Stimulated activated CD4-positive, alpha-beta T cell treated with anti-CD3 and anti-CD28 coated beads, Interleukin-1b, Interleukin-23, amount 100 ng/mL, for 1 hour (primary cell): ENCODE measurements at places on chromosomes 1 and 21.

GRCh38 chr1:214332946-214333798, 52.2 kb downstream of the SMYD2 start:
- peak; percentile 17 for DNase-seq

DNA sequence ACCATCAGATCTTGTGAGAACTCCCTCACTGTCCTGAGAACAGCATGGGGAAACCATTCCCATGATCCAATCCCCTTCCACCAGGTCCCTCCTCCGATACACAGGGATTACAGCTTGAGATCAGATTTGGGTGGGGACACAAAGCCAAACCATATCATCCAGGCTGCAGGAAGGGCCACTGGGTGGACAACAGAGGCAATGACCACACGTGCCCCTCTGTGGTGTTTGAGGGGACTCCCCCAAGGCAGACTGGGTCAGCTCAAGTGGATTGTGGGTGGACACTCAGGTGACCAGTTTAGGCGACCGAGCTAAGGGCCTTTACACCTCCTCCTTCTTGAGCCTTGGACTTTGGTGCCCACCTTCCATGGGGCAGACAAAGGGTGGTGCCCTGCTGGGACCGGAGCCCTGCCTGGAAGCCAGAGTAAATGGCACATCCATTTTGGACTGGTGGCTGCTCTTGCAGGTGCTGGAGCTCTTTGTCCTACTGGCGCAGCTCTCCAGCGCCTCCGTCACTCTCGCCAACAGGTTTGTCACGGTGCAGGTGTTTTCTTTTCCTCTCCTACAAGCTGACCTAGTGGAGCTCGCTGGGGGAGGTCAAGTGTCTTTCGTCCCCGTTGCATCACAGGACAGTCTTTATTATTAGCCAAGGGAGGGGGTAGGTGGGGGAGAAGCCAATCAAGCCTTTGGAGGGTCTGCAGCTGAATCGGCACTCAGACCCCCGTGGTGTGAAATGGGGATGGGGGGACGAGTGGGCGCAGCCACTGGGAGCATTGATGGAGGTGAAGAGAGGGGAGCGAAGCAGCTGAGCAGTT, 37.6 kb downstream of the CRYAA start:
- DNase-seq = no peak

- DNase-seq = no peak
These were observed 23.9 kb upstream of the FAAH start for GRCh38 chr1:46370214-46370633.

DNA sequence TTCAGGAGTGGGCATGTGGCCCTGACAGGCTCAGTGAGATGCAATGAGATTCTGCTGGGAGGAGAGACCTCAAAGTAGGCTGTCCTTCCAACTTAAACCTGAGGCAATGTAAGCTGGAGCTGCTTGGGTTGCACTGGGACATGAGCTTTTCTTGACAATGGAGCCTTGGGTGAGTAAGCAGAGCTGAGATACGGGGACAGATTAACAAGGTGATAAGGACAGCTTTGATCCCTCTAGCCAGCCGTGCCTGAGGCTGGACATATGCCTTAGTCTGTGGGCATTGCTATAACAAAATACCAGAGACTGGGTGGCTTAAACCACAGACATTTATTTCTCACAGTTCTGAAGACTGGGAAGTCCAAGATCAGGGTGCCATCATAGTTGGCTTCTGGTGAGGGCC, 18.3 kb upstream of the NGF start:
- no peak for DNase-seq

GRCh38 chr21:17610911-17611310, 1.8 kb downstream of the BTG3 start:
- no peak for DNase-seq

DNA sequence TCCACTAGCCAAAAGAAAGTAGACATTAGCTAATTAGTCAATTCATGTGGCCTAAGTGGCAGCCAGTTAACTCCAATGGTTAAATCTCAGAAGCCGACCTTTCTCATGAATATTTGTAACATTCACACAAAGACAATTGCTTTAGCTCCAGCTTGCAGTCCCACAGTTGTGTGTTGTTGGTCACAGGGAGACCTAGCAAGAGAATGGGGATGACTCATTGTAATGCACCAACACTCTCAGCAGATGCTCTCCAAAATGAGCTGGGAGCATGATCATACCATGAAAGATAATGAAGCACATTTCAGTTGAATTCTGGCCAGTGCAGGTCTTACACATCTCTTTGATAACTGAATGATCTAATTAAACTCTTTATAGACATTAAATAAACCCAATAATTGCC, 160.4 kb downstream of the HLX start:
- DNase-seq = no peak

DNA sequence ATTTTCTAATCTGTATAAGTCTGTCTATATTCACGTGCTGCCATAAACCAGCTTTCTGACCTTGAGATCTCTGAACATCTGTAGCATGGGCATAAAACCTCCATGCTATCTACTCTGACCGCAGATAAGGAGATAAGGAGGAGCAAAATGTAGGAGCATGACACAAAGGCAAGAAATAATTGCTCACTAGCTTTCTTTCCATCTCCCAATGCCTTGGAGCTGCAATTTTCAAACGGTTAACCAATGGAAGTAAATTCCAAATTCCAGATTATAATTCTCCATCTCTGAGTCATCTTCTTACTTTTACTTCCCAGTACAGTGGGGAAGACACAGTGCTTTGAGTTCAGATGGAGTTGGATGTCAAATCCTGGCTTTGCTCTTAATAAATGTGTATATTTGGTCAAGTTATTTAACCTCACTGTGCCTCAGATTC, 41.6 kb downstream of the CD58 start:
- DNase-seq = no peak

GRCh38 chr1:76170084-76170483, 95.5 kb downstream of the ST6GALNAC3 start:
- DNase-seq = no peak

- no peak for DNase-seq
These were observed 92.9 kb downstream of the LTN1 start for GRCh38 chr21:28899744-28900143.

DNA sequence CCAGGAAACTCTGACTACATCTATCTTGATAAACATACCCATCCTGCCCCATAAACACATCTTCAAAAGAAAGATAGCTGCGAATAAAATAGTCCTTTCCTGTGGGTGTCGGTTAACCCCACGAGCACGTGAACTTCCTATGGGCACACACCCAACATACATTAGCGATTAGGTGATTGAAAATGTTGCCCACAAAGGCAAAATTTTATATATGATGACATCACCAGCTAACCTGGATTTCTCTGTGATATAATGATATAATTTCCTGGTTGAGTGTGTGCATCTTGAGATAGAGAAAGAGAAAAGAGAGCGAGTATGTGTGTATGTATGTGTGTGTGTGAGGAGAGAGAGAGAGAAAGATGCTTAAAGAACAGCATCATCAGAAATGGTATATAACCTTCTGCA, 296.1 kb downstream of the PTPRC start:
- DNase-seq = no peak

DNA sequence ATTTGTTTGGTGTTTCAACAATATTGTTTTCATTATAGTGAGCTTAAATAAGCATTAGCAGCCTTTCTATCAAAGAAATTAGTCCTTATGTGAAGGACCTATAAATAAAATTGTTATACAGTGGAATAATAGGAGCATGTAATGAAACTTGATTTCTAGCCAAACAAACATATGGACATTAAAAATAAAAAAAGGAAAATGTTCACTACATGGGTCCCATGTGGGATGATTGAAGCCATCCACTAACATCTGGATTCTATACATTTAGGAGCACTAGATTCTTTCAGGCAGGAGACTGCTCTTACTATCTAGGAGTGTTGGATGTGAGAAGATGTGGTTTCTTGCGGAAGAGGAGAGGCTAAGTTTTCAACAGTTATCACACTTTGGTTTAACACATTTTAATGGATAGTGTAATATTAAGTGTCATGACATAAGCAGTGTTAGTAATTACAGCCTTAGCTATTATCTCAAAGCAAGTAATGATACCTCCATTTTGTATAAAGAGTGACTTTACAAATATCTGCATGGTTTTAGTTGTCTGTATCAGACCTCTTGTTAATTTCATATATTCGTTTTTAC, 62.3 kb downstream of the LYPLAL1 start:
- no peak for DNase-seq

GRCh38 chr1:203351037-203351625, at the start of gene FMOD:
Gene FMOD (minus strand): TSS chr1:203351122. CDS start chr1:203348270, 2,852 bp downstream.
- DNase-seq = no peak

- DNase-seq = no peak
These were observed 147.8 kb downstream of the OMA1 start for GRCh38 chr1:58398714-58399113.

- no peak for DNase-seq
These were observed 104.3 kb downstream of the HHIPL2 start for GRCh38 chr1:222443566-222443965.

GRCh38 chr1:28927648-28928313, 13.4 kb downstream of the EPB41 start:
- DNase-seq = no peak
